Heart right ventricle (tissue), 16 donors: ENCODE measurements at places on chromosomes 3 and 15. TPM values are rescaled to one million over a fixed set of nuclear protein-coding genes. Genes with fewer than 3 reads are reported as not detected.

- no peaks in the 10 kb centered on the region for H3K27me3 ChIP-seq
- DNase-seq, result peak; percentile 32
- H3K36me3 ChIP-seq, result no peaks in the 10 kb centered on the region
- no peaks in the 10 kb centered on the region for H3K4me1 ChIP-seq
- H3K27ac ChIP-seq, result no peak overlapping the region
Measured at GRCh38 chr3:171556148-171556547, 95.9 kb upstream of the TNIK start.

DNA sequence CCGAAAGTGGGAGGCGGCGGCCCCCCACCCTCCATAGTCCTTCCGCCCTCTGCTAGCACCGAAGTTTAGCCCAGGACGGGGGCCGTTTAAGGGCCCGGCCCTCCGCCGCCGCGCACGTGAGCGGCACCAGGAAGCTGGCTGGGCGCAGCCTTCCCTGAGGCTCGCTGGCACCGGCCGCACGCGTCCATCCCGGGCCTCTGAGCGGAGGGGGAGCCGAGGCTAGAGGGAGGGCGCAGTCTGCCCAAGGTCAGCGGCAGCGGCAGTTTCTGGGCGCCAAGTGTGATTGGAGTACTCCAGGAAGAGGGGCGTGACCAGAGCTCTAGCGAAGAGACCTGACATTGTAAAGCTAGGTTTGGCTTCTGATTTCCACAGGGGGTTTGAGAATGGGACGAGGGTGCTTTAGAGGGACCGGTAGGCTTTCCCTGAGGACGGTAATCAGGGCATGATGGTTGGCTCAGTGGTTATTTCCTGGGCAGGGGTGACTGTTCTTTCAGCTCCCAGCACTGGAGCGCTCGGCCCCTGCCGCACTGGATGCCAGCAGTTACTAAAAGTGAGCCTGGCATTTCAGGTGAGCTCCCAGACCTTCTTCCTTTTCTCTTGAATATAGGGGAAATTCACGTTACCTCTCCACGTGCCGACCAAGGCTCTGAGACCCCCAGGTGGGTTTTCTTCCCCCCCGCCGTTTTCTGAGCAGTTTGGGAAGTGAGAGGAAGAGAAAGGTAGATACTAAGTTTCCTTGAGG is 853 bp downstream of the TEX264 start:
- peaks cover 28% of the 10 kb centered on the region for H3K36me3 ChIP-seq
- H3K27me3 ChIP-seq, result no peaks in the 10 kb centered on the region
- H3K4me3 ChIP-seq, result peak overlapping the region; percentile 95

DNA sequence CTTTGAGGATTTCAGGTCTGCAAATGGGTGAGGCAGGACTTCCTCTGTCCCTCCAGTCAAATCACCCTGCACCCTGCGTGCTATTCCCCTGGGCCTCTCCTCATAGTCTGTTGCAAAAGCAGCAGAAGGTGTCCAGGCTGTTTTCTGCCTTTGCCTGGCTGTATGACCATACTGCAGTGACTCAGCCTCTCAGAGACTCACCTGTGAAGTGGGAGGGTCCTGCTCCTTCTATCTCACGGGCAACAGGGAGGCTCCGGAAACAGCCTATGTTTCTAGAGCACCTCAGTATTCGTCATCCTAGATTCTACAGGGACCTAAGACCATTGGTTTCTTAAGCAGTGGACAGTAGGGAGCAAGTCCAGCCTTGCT is 216.4 kb downstream of the TLE3 start:
- no peak for DNase-seq
- no peaks in the 10 kb centered on the region for H3K4me1 ChIP-seq
- H3K36me3 ChIP-seq, result no peaks in the 10 kb centered on the region
- no peak overlapping the region for H3K27ac ChIP-seq
- H3K27me3 ChIP-seq, result peaks cover 69% of the 10 kb centered on the region

DNA sequence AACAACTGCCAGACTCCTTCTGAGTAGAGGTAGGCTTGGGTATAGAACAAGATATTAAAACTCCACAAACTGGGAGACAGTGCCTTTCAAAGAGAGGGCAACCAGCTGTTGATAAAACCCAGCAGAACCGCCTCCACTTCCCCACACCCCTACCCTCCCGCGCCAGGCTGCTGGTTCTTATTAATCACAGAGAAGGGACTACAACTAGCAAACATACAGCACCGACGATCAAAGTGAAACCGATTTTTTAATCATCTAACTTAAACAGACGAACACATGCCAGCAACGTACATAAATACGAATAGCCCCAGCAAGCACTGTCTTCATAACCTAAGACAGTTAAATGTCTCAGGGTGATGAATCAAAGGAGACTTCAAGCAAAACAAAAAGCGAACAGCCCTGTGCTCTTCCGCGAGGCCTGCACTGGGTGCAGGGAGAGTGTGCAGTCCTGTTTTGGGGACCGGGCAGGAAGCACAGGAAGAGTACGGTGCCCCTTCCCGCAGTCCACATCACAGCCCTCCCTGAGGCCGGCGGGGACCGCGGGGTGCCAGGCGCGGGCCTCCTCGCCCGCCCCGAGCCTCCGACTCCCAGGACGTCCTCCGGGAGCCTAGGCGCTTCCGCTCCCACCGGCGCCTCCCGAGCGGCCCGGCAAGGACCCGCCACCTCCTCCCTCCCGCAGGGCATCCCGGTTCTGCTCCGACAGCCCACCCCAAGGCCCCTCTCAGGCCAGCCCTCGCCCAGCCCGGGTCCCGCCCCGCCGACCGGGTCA is 75.1 kb upstream of the VGLL4 start:
- peak overlapping the region; percentile 88 for H3K4me3 ChIP-seq
- no peaks in the 10 kb centered on the region for H3K27me3 ChIP-seq
- H3K36me3 ChIP-seq, result no peaks in the 10 kb centered on the region
- peaks cover 13% of the 10 kb centered on the region for H3K4me1 ChIP-seq

GRCh38 chr3:183328164-183328563 is 75.1 kb downstream of the B3GNT5 start:
- H3K36me3 ChIP-seq, result no peaks in the 10 kb centered on the region
- H3K27ac ChIP-seq, result no peak overlapping the region
- DNase-seq, result no peak
- H3K4me1 ChIP-seq, result no peaks in the 10 kb centered on the region
- no peaks in the 10 kb centered on the region for H3K27me3 ChIP-seq
- no peak overlapping the region for H3K4me3 ChIP-seq

GRCh38 chr3:186705882-186706780 is 11.0 kb upstream of the KNG1 start:
- no peaks in the 10 kb centered on the region for H3K27me3 ChIP-seq
- H3K27ac ChIP-seq, result no peak overlapping the region
- DNase-seq, result no peak

- no peaks in the 10 kb centered on the region for H3K36me3 ChIP-seq
- H3K4me3 ChIP-seq, result no peak overlapping the region
- no peak overlapping the region for H3K27ac ChIP-seq
- no peaks in the 10 kb centered on the region for H3K27me3 ChIP-seq
- no peak for DNase-seq
- no peaks in the 10 kb centered on the region for H3K4me1 ChIP-seq
Measured at GRCh38 chr15:53320816-53321215, 438.6 kb downstream of the WDR72 start.

DNA sequence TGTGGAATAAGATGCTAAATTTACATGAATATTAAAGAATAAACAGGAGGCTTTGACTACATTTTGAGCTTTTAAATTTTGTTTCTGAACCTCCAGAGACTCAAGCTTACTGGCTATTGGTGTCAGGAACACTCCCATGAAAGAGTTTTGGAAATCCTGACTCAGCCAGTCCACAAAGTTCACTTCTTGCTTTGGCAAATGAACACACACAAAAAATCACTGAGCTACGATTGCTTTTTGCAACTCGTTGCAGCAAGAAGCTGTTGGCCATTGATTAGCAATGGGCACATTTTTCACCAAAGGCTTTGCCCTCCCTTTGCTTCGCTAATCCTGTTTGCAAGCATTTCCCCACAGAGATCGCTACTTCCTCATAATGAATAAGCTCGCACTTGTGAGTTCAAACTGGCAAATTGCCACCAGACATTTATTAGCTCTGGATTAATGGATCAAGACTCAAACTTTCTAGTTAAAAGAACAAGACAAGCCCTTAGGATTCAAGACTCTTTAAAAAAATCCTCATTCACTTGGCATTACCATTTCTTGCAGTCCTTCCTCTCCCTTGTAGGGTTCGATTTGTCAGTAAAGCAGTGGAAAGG is 343.2 kb upstream of the ONECUT1 start:
- H3K27ac ChIP-seq, result no peak overlapping the region
- H3K27me3 ChIP-seq, result no peaks in the 10 kb centered on the region
- no peaks in the 10 kb centered on the region for H3K4me1 ChIP-seq
- DNase-seq, result no peak

DNA sequence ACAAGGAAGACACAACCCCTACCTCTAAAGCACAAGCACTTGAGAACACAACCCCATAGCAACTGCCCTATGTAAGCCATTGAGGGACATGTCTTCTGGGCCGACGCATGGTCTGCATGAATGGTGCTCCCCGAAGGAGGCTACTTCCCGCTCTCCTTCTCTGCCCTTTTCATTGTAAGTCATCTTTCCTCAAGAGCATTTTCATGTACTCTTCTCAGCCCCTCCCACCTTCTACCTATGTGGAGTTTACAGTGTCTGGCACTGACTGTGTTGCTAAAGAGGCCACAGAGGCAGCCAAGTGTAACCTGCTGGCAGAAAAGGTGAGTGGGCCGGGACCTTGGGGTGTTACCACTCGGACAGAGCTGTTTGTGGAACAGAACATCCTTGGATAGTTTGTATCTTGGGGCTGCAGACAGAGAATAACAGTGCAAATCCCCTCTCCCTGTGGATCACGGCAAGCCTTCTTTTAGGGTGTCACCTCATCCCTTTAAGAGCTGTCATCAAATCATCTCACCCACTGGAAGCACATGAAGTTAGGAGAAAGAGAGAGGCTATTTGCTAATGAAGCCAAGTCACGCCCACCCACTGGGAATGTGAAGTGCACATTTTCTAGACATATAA is 5.6 kb downstream of the AHSG start:
- H3K27me3 ChIP-seq, result peaks cover 24% of the 10 kb centered on the region
- peaks cover 9% of the 10 kb centered on the region for H3K4me1 ChIP-seq
- DNase-seq, result no peak

- peak overlapping the region; percentile 73 for H3K27ac ChIP-seq
- no peak overlapping the region for H3K4me3 ChIP-seq
- H3K27me3 ChIP-seq, result no peaks in the 10 kb centered on the region
- peaks cover 82% of the 10 kb centered on the region for H3K4me1 ChIP-seq
- no peaks in the 10 kb centered on the region for H3K36me3 ChIP-seq
Measured at GRCh38 chr3:128367221-128367620, 99.5 kb downstream of the DNAJB8 start.

DNA sequence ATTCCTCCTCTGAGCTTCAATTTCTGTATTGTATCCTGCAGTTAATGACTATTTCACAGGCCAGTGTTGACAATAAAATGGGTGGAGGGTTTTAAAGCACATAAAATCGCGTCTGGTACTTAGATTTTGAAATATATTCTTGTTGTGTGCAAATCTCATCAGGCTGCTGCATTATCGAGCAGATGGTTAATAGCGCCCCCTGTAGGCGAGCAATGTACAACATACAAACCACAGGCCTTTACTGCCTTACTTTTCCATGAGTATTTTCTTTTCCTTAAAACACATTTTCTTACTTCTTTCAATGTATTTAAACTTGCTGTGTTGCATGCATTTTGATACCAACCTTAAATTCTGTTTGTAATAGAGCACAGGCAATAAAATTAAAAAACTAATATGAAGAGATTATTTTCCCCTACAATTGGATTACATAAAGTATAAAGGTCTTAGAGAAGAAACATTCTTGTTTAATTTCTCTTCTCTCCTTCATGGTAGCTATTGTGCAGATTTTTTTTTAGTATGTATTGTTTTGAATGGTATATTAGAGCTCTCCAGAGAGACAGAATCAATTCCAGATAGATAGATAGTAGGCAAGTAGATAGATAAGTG is 608.4 kb downstream of the CADM2 start:
- no peaks in the 10 kb centered on the region for H3K36me3 ChIP-seq
- H3K27me3 ChIP-seq, result no peaks in the 10 kb centered on the region
- peak; percentile 6 for DNase-seq
- H3K4me3 ChIP-seq, result no peak overlapping the region
- H3K27ac ChIP-seq, result no peak overlapping the region

DNA sequence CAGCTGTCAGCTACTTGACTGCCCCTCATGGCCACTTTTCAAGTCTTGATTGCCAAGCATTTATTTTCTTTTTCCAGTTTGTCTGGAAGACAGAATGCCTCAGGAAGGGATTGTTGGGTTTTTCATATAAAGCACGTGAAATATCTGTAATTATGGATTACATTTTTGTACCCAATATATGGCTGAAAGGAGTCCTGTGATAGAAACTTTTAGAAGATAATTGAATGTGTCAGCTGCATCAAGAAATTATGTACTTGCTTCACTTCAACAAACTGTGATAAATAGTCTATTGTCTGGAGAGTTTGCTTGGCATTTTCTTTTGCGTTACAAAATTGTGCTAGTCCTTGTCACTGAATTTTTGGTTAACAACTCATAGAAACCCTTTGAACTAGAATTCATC is 247.9 kb upstream of the SLCO3A1 start:
- no peaks in the 10 kb centered on the region for H3K36me3 ChIP-seq
- H3K27ac ChIP-seq, result no peak overlapping the region
- H3K4me3 ChIP-seq, result no peak overlapping the region

- DNase-seq, result no peak
- no peaks in the 10 kb centered on the region for H3K27me3 ChIP-seq
- no peak overlapping the region for H3K4me3 ChIP-seq
- H3K36me3 ChIP-seq, result no peaks in the 10 kb centered on the region
Measured at GRCh38 chr15:57335719-57336118, 40.6 kb upstream of the CGNL1 start.

DNA sequence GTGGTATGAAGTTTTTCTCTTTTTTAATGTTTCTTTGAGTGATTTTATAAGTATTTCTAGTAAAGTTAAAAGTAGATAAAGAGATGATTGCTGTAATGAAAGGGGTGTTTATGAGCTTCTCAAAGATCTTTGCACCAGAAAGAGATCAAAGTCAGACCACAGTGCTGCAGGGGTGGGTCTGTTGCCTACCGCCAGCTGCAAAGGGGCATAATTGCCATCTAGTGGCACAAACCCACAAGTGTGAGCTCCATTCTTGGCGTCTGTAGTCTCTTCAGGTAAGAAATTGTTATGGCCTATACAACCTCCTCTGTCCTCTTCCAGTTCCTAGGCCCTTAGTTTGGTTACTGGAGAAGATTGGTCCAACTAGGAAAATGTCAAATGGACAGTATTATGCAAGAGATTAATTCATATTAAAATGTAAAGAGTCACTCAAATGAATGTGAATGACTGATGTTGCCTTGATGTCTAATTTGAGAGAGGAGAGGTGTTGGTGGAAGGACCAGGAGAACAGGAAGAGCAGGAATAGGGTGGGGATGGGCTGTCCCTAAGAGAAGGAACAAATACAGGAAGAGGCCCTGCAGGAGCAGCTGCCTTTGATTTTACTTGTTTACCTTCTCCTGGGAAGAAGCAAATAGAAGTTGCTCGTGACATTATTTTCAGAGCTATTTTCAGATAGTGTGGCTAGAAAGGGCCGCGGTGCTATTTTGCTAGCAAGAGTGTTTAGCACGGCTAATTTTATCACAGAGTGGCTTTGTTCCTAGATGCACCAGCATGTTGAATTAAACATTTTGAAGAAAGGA is 53.0 kb upstream of the GSK3B start:
- H3K27ac ChIP-seq, result peak overlapping the region; percentile 13
- DNase-seq, result no peak
- peaks cover 18% of the 10 kb centered on the region for H3K4me1 ChIP-seq
- H3K27me3 ChIP-seq, result no peaks in the 10 kb centered on the region

GRCh38 chr3:62601238-62602070 is 228.1 kb upstream of the FEZF2 start:
- no peaks in the 10 kb centered on the region for H3K36me3 ChIP-seq
- no peak overlapping the region for H3K27ac ChIP-seq
- no peaks in the 10 kb centered on the region for H3K27me3 ChIP-seq

Gene UCN2
- 0.77 TPM for total RNA-seq

Gene VIPR1
- 1.4 TPM for total RNA-seq

Gene ENTPD3
- 0.16 TPM for total RNA-seq
